ENCODE measurements at places on chromosomes 6 and 20.

- DNase-seq = no peak
These were observed 412.6 kb upstream of the PLCB4 start for GRCh38 chr20:8656335-8656734.

GRCh38 chr6:112284603-112285002 lies 30.2 kb upstream of the LAMA4 start:
- DNase-seq = no peak

GRCh38 chr6:148827416-148828045 lies 80.7 kb downstream of the UST start:
- peak; percentile 64 for DNase-seq

DNA sequence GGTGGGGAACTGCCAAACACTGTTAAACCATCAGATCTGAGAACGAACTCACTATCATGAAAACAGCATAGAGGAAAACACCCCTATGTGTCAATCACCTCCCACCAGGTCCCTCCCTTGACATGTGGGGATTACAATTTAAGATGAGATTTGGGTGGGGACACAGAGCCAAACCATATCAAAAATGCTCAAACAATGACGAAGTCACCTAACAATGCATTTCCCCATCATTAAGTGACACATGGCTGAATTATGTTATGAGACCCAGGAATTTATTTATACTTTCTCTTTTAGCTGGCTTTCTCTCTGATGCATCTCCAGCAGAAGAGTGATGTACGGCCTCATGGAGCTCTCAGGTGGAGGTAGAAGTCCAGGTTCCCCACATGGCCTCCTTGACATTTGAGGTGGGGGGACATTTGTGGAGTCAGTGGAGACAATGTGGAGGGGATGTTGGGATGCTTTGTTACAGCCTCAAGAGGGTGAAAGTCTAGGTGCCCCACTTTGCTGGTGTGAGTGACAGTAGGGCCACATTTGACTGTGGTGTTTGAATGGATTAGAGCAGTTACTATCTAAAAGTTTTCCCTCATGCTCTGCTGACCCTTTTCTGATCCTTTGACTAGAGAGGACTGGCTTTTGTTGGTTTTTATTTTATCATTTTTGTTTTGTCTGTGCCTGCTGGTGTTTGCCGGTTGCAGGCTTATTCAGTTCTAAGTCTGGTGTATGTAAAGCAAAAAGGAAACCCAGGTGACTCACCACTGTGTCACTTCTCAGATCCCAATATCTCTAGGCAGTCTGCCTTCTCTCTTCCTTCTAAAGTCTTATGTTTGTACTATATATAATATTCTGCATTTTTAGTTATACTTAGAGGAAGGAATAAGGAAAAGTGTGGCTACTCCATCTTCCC lies 18.5 kb upstream of the DCBLD1 start:
- DNase-seq = peak; percentile 75

DNA sequence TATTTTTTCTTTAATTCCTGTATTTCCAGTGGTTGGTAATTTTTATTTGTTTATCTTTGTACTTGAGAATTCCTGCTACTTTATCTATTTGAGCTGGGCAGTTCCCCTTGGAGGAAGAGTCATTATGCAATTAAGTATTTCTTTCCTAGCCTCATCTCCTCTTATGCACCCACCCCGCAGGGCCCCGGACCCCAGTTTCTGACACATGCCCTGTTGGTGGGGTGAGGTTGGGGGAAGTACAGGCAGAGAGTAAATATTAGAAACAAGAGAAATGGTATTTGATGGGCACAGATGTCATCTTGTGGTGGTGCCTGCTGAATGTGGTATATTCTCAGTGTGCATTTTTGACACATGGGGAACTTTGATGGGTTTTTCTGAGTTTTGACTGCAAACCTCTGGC lies 602.7 kb upstream of the NOX3 start:
- no peak for DNase-seq

DNA sequence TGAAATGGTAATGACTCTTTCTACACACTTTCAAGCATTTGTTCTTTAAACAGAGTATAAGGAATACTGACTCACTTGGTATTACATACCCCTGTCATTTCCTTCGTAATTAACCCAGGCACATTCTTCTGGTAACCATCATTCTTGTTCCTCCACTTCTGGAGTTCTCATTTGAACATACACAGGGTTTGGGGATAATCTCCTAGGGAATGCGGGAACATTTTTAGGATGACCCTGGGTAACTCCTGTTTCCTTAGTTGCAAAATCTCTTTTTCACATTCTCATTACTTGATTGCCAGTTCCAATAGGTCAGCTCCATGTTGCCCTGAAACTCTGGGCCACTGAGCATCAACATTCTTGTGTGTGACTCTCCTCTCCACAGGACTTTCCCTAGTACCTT lies 51.5 kb upstream of the E2F3 start:
- no peak for DNase-seq

Data from fibroblast of mammary gland (primary cell).